ELR (cell line): ENCODE measurements at places on chromosomes 13 and 19.

- DNase-seq = peak; percentile 81
These were observed 82.8 kb upstream of the MTIF3 start for GRCh38 chr13:27533155-27533643.

DNA sequence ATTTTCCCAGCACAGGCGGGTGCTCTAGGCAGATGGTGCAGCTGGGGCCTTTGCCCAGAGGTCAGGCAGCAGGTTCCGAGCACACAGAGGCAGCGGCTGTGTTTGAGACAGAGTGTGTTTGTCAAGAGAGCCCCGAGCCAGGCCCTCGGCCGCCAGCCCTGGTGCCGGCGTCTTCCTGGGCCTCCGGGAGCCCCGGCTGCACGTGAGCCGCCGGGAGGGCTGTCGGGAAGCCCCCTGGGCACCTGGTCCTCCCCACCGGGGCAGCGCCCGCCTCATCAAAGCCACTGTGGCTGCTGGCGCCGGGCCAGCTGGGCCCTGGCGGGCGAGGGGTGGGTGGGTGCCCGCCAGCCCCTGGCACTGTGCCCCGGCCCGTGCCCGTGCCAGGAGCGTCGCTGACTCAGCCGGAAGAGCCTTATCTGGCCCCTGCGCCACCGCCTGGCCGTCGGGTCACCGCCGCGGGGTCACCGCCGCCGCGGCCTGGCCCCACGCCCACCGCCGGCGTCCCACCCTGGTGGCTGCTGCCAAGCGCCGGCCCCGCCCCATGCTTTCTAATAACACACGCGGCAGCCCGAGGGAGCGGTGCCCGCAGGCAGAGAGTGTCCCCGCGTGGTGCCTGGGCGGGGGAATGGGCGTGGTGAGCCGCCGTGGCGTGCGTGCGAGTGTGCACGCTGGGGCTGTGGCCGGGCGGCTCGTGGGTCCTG lies 14.9 kb downstream of the ARID3A start:
- DNase-seq = no peak

DNA sequence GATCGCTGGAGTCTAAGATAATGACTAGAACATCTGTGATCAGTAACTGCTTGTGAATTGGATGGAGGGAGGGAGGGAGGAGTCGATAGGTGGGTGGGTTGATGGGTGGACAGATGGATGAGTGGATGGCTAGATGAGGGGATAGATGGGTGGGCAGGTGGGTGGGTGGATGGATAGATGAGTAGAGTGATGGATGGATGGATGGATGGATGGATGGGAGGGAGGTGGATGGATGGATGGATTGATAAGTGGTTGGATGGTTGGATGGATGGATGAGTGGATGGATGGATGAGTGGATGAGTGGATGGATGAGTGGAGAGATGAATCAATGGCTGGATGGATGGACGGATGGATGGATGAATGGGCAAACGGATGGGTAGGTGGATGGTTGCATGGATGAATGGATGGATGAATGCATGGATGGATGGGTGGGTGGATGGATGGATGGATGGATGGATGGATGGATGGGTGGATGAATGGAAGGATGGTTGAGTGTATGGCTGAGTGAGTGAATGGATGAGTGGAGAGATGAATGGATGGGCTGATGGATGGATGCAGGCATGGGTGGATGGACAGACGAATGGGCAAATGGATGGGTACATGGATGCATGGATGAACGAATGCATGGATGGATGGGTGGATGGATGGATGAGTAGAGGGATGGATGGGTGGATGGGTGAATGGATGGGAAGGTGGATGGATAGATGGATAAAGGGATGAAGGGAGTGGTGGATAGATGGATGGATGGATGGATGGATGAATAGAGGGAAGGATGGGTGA lies 44.0 kb upstream of the NFIC start:
- no peak for DNase-seq

GRCh38 chr19:10316229-10317044 lies 622 bp upstream of the FDX2 start:
- DNase-seq = no peak

DNA sequence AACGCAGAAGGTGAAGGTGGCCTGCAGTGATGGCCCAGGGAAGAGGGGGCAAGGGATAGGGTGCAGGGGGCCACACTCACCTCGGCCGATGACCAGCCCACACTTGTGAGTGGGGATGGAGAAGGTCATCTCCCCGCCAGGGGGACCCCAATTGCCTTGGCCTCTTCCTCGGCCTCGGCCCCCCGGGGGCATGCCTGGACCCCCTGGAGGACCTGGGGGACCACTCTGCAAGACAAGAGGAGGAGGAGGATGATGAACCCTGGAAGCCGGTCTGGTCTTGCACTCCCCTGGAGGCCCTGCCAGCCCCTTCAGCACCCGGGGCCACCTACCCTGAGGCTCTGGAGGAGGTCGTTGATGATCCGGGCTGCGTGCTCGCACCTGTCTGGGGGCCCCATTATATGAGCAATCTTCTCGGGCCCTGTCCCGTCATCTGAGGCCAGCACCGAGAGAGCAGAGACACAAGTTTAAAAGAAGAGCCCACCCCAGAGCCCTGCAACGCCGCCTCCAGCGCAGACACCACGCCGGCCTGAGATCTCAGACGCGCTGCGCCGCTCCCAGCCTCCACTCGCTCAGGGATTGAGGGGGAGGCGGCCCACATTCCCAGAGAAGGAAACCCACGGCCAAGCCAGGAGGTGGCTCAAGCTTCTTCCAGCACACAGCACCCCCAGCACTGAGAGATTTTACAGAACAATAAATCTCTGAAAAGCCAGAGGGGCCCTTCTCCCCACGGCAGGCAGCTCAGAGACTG lies 7.8 kb downstream of the KHSRP start:
- DNase-seq = no peak

DNA sequence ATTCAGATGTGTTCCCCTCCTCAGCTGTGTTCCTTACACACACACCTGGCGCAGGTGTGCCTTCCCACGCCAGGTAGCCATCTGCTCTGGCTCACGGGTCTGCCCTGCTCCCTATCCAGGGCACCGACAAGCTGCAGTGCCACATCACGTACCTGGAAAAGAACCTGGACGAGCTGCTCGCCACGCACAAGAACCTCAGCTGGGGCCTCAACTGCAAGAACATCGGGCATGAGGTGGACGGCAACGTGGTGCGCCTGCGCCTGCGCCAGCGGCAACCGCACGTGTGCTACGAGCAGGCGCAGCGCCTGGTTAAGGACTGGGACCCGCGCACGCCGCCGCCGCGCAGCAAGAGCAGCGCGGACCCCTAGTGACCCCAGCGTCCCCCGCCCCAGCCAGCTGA lies 26.5 kb upstream of the CASP14 start:
- DNase-seq = no peak
